Hepatocyte (in vitro differentiated cells): ENCODE measurements at places on chromosomes 6 and 20. TPM values are rescaled to one million over a fixed set of nuclear protein-coding genes. Genes with fewer than 3 reads are reported as not detected.
A peak's percentile ranks its signal among the peaks of the same experiment; 100 is the strongest.

The OPRM1 gene
- total RNA-seq = not detected in 2 replicates

The BMP5 gene
- total RNA-seq = 26.5 and 38.3 TPM in 2 replicates

The ZBTB46 gene
- total RNA-seq = 4.0 and 5.2 TPM in 2 replicates

The BRPF3 gene
- total RNA-seq = 31.4 and 33.7 TPM in 2 replicates

The DLL1 gene
- 2.5 and 3.3 TPM in 2 replicates for total RNA-seq

The HLA-DMB gene
- total RNA-seq = 1.00 and 1.0 TPM in 2 replicates

The ARID1B gene
- 60.2 and 67.0 TPM in 2 replicates for total RNA-seq

The IDH3B gene
- total RNA-seq = 91.4 and 93.8 TPM in 2 replicates

The TENT5A gene
- total RNA-seq = 87.4 and 101 TPM in 2 replicates

- peak; percentile 62 for DNase-seq
These were observed 180.0 kb downstream of the TBXT start for GRCh38 chr6:165987483-165988301.

GRCh38 chr20:18802012-18802634 lies 11.5 kb upstream of the SCP2D1 start:
- DNase-seq = no peak

DNA sequence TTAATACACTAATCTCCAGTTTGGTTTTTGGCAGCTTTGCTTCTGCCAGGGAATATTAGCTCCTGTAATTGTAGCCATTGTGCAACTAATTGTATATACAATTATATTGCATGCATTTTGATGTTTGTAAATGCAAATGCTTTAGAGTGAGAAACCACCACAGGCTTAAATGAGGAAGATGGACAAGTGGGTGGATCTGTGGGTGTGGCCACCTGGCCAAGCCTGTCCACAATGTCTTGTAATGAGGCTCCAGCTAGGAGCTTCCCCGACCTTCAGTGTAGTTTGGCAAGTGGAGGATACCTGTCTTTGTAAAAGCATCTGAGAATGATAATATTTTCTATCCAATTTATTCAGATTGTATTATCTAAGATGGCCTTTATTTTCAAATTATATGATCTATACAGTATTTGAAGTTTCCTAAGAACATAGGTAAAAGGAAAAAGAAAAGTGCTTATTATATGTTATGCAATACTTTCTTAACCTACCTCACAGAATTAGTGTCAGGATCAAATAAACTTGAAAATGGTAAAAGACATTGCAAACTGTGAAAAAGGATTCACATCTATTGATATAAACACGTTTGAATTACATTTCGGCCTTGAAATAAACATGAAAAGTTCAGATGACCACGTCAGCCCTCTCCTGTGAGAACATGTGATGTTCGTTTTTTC lies 49.3 kb upstream of the ARID1B start:
- no peak for DNase-seq

DNA sequence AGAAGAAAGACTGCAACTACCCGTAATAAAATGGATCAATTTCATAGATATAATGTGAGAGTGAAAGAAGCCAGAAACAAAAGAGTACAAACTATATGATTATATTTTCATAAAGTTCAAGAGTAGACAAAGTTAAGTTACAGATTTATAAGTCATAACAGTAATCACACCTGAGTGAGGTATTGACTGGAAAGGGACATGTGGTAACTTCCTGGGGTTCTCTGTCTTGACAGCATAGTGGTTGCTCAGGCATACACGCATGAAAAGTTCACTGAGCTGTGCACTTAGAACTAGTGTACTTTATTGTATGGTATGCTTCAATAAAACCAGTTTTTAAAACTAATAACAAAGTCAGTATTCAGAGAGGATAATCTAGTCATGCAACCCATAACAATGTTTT lies 653.6 kb downstream of the EPM2A start:
- no peak for DNase-seq

DNA sequence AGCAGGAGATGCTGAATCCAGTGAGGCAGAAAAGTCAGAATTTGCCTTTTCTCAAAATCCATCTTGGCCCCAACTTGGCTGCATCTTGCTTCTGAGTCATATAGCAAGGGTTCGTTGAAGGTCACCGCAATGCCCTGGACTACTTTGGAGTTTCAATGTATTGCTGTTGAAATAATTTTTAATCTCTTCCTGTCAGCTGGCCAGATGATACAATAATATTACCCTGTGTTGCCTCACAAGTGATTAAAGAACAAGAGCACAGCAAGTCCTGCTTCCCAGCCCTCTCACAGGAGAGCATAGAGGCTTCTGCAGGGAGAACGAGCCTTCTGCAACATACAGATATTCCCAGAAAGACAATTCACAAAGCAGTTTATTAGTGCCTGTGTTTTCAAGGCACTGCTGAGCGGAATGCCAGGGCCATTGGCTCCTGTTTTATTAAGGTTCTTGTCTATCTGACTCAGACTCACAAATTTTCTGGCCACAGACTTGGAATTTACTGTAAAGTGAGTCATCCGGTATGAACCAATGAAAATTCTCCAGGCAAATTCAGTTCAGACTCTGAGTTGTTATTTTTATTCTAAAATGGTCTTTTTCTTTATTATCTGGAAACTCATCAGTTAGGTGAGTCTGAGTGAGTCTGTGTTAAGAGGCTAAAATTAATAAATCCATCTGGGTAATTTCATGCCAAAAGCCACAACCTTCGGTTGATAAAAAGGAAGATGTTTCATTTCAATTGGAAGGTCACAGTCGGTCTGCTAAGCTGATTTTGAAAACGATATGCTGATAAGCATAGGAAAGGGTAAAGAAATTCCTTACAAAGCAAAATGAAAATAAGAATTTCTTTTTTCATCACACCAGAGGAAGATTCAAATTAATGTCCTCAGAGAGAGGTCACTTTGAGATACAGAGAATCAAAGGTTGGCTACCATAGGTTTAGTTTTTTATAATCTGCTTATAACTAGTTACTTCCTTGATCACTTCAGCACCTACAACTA lies 289.4 kb upstream of the STXBP5 start:
- DNase-seq = peak; percentile 74

GRCh38 chr6:157198425-157199279 lies 124.7 kb downstream of the TMEM242 start:
- DNase-seq = peak; percentile 39

DNA sequence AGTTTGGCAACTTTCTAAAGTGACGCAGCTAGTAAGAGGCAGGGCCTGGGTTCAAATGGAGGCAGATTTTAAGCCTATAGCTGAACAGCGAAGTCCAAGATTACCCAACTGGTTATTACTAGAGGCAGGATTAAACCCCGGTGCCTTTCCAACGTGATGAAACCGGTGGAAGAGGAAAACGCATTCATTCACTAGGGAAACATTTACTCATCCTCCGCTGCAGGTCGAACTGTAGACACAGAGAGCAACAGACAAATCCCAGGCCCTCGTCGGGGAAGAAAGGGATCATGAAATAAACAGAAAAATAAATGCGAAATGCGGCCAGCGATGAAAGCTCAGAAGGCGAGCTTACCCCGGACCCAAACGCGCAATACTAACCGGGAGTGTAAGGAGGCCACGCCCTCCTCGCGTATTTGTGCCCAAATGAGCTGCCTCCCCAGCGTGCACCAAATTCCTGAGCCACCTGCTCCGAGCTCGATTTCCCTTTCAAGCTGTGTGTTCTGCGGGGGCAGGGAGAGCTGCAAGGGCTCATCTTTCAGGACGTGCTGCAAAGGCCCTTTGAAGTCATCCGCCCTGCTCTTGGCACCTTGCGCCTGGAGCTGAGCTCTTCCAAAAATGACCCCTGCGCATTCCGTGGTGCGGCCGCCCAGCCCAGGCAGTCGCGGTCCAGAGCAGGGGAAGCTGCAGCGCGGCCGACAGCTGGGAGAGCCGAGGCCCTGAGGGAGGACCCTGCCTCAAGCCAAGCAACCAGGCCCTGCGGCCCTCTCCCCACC lies 46.9 kb downstream of the PDYN start:
- peak; percentile 64 for DNase-seq

DNA sequence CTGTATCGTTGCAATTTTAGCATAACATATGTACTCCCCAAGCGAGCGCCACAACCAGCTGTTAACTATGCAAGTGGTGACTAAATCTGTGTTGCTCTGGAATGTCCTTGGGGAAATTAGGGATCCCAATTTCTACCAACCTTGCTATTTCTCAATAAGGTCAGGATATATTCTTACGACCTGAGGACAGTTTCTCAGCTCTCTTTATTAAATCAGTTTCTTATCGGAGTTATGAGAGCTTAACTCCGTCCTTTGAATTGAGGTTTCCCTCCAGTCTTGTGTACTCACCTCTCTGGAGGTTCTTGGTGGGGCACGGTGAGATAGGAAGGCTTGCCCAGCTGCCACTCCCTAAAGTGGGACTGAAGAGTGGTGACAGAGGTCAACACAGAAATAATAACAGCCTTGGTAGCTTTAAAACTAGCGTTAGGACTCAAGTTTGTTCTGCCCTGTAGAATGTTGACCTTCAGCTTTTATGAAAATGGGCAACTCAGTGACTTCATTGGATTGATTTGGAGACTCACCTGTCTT lies 694 bp downstream of the MRPS18B start:
- DNase-seq = no peak

GRCh38 chr6:79466207-79466834 lies 70.9 kb downstream of the LCA5 start:
- DNase-seq = peak; percentile 21

- DNase-seq = no peak
These were observed 1.0 kb downstream of the GNRH2 start for GRCh38 chr20:3044336-3044965.

DNA sequence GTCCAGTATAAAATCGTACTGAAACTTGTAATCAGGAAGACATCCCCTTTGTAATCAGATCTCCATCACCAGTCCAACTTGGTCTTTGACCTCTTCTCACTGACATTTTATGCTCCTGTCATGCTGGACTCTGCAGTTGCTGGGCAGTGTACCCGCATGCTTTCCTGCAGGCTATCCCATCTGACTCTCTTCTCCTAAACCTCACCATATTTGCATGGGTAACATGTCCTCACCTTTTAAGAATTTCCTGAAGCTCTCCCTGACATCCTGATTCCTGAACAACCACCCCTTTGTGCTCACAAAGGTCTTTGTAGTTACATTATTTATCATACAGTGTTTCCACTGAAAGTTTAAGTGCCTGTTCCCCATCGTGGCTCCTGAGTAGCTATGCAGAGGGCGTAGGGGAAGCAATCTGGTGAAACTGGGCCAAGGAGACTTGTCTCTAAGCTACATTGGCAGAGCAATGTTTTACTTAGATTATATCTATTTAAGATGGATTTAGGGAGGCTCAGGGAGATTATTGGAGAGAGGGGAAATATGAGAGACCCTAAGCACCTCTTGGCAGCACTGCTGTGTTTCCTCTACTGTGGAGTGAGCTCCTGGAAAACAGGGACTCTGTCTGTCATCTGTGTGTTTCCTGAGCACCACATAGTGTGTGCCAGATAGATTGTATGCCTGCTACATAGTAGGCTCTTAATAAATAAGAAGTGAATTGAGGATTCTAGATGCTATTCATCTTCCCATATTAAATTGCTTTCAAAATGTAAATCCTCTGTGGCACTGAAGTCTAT lies 124.0 kb downstream of the LAMA2 start:
- DNase-seq = no peak

GRCh38 chr6:145548933-145549648 lies 186.2 kb downstream of the EPM2A start:
- DNase-seq = no peak

GRCh38 chr6:47200536-47201334 lies 109.0 kb downstream of the TNFRSF21 start:
- no peak for DNase-seq

DNA sequence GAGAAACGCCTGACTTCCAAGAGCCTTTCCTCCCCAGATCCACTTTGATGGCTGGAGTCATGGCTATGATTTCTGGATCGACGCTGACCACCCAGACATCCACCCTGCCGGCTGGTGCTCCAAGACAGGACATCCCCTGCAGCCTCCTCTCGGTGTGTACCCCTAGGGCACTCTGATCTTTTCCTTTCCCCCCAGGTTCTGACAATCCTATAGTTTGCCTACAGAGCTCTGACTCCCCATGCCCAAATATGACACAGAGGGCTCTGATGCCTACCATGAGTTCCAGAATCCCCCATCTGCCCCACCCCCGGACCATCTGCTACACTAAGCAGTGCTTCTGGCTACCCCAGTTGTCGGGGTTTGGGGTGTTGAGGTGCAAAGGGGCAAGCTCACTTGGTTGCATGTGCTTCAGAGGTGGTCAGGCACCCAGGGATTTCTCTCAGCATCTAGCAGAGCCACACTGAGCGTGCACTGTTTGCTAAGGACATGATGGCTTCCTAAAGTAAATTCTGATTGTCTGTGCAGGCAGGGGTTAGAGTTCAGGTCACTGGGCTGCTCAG lies 24.0 kb upstream of the SGK2 start:
- DNase-seq = no peak

DNA sequence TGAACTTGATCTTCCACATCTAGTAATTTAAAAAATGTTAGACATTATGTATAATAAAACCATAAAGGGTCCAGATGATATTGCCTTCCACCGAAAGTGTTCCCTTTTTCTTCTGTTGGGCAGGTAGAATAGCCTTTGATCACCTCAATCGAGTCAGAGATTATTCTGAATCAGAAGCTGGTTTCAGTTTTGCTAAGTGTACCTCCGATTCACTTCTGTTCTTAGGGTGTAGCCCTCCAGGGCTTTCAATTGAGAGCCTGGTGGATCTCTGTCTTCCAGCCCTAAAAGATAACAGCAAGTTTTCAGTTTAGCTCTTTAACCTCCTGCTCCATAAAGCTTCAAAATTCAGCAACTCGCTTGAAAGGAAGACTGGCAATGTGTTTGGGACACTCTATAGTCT lies 21.1 kb upstream of the AIG1 start:
- DNase-seq = no peak

- no peak for DNase-seq
These were observed 616.9 kb upstream of the MAN1A1 start for GRCh38 chr6:119966484-119966883.

DNA sequence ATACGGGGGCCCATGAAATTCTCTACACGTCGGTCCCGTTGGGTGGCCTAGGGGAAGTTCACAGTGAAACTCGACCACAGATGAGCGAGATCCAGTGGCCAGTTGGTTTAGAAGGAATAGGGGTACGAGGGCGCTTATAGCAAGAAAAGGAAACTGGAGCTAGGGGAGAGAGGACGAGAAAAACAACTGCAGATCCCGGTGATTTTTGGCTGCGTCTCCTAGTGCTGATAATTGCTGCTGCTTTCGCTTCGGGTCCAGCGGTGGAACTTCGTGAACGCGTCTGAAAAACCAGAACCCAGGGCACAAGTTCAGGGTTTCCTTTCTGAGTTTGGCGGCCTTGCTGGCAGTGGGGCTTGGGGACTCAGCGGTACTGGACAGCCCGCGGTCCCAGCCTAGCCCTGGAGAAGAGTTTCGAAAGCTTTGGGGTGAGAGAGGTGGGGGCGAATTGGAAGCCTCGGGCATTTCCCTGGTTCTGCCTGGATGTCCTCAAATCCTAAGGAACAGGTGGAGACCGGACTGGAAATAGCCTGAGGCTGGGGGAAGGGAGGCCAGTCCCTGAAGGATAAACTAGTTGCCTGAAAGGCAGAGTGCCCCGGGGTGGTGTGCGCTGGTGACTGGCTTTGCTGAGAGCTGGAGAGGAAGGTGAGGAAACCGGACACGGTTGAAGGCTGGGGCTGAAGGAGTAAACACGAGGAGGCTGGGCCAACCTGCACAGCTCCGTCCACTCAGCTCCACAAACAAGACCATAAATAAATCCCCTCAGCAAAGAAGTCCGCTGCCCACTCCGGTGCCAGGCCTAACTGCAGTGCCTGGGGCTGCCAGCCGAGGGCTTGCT lies 793 bp downstream of the GMPR start:
- DNase-seq = peak; percentile 47
